ENCODE measurements at places on chromosomes 5 and 9. TPM values are rescaled to one million over a fixed set of nuclear protein-coding genes. Genes with fewer than 3 reads are reported as not detected.

Gene ELOVL7
- 8.7 TPM for total RNA-seq

Gene KCTD16
- 0.07 TPM for total RNA-seq

Gene CARTPT
- total RNA-seq, result not detected

Gene SHOC1
- total RNA-seq, result not detected

Gene ELL2
- total RNA-seq, result 32.7 TPM

Gene DRD1
- total RNA-seq, result 0.08 TPM

Gene GFI1B
- total RNA-seq, result 0.17 TPM

Gene GRXCR2
- total RNA-seq, result not detected

Gene SH3GL2
- not detected for total RNA-seq

Gene SEMA5A
- not detected for total RNA-seq

Gene SLC1A1
- total RNA-seq, result 1.0 TPM

Gene CA9
- total RNA-seq, result 4.2 TPM

Gene EIF4EBP3
- 2.3 TPM for total RNA-seq

Gene OTP
- total RNA-seq, result 0.05 TPM
